ENCODE measurements at places on chromosomes 11 and 22. TPM values are rescaled to one million over a fixed set of nuclear protein-coding genes. Genes with fewer than 3 reads are reported as not detected.
A peak's percentile ranks its signal among the peaks of the same experiment; 100 is the strongest.

DNA sequence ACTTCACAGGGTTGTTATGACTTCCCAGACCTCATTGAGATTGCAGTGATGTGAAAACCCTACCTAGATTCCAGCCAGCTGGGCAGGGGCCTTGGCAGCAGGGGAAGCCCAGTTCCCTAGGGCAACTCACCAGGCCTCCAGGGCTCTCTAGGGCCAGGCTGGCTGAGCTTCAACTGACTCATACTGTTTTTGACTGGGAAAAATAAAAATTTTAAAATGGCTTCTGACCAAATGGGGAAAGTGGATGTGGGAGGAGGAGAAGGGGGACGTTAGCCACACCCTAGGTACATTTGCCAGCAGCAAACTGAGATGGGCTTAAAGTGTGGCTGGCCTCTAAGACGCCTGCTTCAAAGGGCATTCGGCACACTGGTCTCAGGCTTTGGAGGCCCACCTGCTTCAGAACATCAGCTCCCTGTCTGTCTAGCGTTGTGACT lies 39.0 kb downstream of the BMAL1 start:
- H3K4me1 ChIP-seq, result peaks cover 31% of the 10 kb centered on the region
- H3K27ac ChIP-seq, result no peak overlapping the region
- H3K27me3 ChIP-seq, result no peaks in the 10 kb centered on the region
- no peak overlapping the region for H3K4me3 ChIP-seq

- no peak for DNase-seq
- H3K4me1 ChIP-seq, result no peaks in the 10 kb centered on the region
- no peak overlapping the region for H3K4me3 ChIP-seq
- H3K27me3 ChIP-seq, result no peaks in the 10 kb centered on the region
- peaks cover 43% of the 10 kb centered on the region for H3K36me3 ChIP-seq
- no peak overlapping the region for H3K27ac ChIP-seq
Measured at GRCh38 chr11:2963112-2963754, 28.9 kb downstream of the NAP1L4 start.

DNA sequence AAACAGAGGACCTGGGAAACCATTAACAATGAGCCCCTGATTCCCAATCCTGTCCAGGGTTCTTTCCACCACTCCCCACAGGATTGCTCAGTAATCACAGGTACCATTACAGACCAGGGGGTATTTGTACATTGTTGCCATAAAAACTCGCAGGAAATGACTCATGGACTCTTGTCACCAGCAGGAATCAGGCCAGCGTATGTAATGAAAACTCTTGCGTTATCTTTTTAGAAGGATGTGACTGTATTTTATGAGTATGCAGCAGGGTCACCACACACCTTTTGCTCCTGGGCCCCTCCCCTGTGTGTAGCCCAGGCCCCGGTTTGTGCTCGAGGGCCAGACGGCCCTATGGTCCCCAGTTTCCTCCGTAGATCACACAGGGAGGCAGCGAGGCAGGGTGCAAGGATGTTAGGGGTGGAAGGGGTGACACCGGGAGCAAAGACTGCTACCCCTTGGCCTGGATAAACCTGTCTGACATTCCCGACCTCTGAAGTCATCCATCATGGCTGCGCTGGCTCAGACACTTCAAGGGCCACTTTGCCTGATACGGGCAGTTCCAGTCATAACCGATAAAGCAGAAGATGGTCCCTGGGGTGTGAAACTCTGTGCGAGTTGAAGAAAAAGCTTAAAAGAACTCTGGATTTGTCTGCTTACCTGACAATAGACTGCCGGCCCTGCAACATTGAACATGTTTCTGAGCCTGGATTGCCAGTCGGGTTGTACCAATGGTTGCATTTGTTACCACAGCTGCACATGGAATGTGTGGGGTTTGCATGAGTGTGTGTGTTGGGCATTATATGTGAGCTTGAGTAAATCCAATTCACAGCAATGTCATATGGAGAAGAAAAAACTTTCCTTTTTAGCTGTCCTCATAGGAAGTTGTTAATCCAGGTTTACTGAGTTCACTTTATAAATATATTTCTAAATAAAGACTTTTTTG lies 56.9 kb downstream of the MICAL2 start:
- H3K27me3 ChIP-seq, result no peaks in the 10 kb centered on the region
- no peak overlapping the region for H3K27ac ChIP-seq
- no peaks in the 10 kb centered on the region for H3K36me3 ChIP-seq
- no peak overlapping the region for H3K4me3 ChIP-seq

DNA sequence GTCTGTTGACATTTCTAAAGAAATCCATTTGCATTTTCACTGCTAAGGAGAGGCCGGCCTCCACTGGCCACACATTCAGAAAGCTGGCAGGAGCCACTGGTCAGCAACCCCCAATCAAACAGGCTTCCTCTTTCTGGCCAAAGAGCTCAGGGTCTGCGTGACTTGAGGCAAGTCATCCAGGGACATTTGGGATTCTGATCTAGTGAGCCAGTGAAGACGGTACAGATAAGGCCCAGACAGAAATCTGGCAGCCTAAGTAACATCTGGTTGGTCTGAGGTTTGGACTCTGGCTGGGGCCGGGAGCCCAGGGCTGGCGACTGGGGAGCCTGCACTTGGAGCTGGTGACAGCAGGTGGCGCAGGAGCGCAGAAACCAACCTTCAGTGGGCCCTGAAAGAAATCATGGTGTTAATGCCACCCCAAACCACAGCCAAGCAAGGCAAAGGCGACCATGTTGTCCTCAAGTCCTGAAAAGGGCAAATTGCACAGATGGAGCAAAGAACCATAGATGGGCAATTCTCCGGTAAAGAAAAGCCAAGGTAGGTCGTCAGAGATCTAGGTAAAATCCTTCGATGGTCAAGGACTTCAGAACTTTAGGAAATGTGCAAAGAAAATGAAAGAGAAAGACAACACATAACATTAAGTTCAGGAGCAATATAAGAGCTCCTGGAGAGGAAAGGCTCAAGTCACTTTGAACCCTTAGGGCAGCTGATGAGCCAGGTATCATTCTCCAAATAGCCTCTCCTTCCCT lies 99.4 kb upstream of the BLID start:
- peak overlapping the region; percentile 39 for H3K27ac ChIP-seq
- peak; percentile 66 for DNase-seq
- no peak overlapping the region for H3K4me3 ChIP-seq
- no peaks in the 10 kb centered on the region for H3K27me3 ChIP-seq
- no peaks in the 10 kb centered on the region for H3K36me3 ChIP-seq

Gene BDNF
- total RNA-seq, result 0.07 TPM

DNA sequence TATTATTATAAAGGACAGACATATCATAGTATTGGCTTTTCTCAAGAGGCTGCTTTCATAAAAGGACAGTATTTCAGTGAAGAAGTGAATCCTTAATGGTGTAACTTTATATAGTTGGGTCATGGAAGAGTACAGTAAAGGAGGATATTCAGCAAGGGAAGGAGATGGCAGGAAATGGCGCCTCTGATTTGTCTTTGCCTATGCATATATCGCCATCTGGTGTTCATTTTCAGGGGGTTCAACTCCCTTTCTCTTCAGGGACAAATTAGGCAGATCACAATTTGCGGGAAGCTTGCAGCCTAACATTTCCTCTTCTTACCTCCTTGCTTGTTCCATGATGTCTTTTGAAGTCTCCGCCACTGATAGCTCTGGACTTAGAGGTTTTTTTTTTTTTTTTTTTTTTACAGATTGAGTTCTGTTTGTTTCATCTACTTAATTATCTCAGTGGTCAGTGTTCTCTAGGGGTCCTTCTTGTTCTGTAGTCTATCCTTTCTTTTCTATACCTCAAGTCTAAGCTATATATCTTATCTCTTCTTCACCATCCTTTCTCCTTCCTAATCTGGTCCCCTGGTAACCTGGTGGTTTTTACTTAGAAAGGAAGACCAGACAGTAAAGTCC lies 21.8 kb upstream of the RRM1 start:
- no peak overlapping the region for H3K27ac ChIP-seq
- H3K36me3 ChIP-seq, result peaks cover 2% of the 10 kb centered on the region
- H3K4me3 ChIP-seq, result no peak overlapping the region
- no peaks in the 10 kb centered on the region for H3K4me1 ChIP-seq

DNA sequence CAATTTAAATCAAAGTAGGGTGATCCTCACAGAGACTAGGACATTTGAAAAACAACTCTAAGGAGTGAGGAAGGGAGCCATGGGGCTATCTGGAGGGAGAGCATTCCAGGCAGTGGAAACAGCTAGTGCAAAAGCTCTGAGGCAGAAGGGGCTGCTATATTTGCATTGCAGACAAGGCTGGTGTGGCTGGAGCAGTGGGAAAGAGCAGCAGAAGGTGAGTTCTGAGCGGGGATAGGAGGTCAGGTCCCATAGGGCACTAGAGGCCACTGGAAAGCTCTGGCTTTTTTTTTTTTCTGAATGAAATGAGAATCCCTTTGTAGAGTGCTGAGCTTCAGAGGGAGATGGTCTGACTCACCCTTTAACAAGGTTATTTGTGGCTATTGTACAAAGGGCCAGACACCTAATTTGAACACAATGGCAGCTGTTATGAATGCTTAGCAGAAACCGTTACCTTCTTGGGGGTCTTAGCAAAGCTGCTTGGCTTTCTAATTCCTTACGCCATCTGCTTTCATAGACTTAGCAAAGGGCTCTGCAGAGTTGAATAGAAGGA lies 291.6 kb downstream of the BUD13 start:
- no peak for DNase-seq
- no peaks in the 10 kb centered on the region for H3K36me3 ChIP-seq
- H3K4me1 ChIP-seq, result peaks cover 9% of the 10 kb centered on the region
- H3K27ac ChIP-seq, result no peak overlapping the region

DNA sequence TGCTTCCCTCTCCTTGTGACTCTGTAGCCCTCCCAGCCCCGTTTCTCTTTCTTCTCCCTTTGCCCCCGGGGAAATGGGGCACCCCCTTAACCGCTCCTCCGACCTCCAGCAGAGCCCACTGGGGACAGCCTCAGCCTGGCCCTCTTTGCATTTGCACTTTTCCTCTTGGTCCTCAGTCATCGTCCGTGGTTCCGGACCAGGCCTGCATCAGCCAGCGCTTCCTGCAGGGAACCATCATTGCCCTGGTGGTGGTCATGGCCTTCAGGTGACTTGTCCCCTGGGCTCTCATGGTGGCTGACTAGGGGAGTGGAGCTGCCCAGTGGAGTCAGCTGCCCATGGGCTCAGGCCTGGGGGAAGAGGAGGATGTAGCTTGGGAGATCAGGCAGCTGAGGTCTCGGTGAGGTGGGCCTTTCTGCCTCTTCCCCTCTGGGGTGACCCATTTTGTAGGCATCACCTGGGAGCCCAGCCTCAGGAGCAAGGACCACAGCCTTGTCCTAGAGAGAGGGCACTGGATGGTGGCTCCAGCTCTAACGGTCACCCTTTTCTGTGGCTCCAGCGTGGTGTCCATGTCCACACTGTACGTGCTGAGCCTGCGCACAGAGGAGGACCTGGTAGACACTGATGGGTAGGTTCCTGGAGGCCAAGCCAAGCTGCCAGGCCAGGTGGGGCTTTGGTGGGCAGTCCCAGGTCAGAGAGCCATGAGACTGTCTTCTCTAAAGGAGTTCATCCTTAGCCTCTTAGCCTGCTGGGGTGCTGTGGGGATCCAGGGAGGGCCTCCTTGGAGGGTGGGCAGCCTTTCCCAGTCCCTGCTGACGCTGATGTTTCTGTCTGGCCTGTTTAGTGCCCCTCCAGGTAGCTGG lies 12.5 kb downstream of the TMEM258 start:
- no peaks in the 10 kb centered on the region for H3K36me3 ChIP-seq

Gene HBG1
- not detected for total RNA-seq

DNA sequence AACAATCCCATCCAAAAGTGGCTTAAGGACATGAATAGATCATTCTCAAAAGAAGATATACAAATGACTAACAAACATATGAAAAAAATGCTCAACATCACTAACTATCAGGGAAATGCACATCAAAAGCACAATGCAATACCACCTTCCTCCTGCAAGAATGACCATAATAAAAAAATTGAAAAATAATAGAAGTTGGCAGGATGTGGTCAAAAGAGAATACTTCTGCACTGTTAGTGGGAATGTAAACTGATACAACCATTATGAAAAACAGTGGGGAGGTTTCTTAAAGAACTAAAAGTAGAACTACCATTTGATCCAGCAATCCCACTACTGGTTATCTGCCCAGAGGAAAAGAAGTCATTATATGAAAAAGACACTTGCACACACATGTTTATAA lies 77.7 kb upstream of the SC5D start:
- no peaks in the 10 kb centered on the region for H3K36me3 ChIP-seq
- H3K27me3 ChIP-seq, result no peaks in the 10 kb centered on the region
- DNase-seq, result no peak
- no peak overlapping the region for H3K4me3 ChIP-seq
- no peaks in the 10 kb centered on the region for H3K4me1 ChIP-seq

Gene KIRREL3
- total RNA-seq, result 0.64 TPM

Gene TMEM151A
- total RNA-seq, result 1.0 TPM

DNA sequence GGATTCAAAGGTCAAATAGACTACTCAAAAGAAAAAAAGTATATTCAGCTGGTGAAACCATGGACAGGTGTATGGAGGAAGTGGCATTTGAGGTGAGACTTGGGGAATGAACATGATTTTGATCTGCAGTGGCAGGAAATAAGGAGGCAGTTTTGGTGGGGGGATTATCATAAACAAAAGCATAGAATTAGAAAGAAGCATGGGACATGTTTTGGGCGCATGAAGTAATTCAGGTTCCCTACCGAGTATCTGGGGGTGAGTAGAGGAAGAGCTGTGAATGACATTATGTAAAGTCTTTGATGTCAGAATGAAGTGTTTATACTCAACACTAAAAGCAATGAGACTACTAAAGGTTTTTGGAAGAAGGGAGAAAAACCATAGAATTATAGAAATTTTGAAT lies 3.1 kb downstream of the CLMP start:
- H3K4me1 ChIP-seq, result peaks cover 37% of the 10 kb centered on the region
- H3K27ac ChIP-seq, result no peak overlapping the region
- no peak overlapping the region for H3K4me3 ChIP-seq
- no peaks in the 10 kb centered on the region for H3K36me3 ChIP-seq
- no peak for DNase-seq
